ENCODE measurements at places on chromosomes 1 and 21.

DNA sequence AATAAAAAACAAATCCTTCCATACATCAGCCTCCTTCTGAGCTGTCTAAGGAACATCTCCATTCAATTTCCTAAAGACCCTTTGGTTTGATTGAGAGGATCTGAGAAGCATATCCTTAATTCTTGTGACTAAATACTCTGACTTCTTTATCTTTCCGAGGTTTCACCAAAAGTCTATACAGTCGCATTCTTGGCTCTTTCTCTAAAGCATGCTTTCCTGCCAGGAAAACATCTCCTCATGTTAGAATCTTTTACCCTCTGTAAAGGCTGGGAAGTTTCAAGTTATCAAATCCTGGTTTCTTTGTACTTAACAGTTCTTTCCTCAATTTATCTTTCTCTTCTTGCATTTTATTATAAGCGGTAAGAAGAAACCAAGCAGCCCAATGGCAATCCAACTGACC lies 630.4 kb downstream of the PTPRC start:
- no peak for DNase-seq

GRCh38 chr1:200894712-200895442 lies at the start of gene INAVA:
TSS of gene INAVA (plus strand) at chr1:200894900. CDS start at chr1:200898401, 3,501 bp downstream.
- peak; percentile 21 for DNase-seq

DNA sequence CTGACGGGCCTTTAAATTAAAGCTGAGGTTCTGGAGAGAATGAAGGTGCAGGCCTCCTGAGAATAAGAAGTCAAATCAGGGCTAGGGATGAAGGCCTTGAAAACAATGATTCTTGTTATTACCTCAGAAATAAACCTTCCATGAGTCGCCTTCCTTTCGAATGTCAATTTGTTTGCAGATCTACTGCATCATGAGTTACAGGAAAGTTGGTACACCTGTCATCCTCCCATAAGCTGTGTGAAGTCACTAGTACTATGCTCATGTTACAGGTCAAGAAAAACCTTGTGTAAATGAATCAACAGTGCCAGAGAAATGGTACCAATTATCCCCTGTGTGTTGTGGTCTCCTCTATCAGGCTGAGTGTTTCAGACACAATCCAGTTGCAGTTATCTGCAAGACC lies 281.2 kb upstream of the PLXNA2 start:
- no peak for DNase-seq

DNA sequence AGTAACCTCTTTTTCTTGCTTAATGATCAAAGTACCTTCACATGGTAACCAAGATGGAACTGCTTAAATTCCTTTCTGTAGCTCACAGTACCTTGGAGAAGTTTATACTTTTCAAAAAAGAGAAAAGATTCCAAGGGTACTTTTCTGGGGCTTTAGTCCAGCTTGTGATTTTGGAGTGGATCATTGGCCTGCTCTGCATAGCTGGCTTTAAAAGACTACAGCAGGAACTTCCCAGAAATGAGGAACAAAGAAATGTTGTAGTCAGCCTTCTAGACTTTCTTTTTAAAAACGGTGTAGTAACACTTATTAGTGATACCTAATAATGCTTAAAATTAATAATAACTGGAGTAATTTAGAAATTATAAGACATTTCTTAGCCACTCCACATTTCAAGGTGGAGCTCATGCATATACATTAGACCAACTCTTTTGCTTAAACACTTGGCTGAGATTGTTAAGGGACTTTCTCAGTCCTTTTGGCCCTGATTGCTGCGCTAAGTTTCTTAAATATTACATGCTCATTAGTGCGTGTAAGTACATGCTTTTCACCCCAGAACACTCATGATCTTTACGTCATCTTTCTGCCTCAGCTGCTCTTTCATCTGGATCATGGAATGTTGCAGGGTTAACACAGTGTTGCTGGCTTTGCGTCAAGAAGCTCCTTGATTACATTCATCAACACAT lies 57.3 kb downstream of the SDCCAG8 start:
- no peak for DNase-seq

Measured in NCI-H1105 treated with DMSO at 0.1 percent for 48 hours (cell line).